HFFc6 (cell line): ENCODE measurements at places on chromosomes 11 and 22. TPM values are rescaled to one million over a fixed set of nuclear protein-coding genes. Genes with fewer than 3 reads are reported as not detected.

- no peak for DNase-seq
These were observed 8.9 kb downstream of the SCN4B start for GRCh38 chr11:118143661-118144185.

- no peak for DNase-seq
These were observed 75.3 kb upstream of the PHOX2A start for GRCh38 chr11:72319261-72319660.

DNA sequence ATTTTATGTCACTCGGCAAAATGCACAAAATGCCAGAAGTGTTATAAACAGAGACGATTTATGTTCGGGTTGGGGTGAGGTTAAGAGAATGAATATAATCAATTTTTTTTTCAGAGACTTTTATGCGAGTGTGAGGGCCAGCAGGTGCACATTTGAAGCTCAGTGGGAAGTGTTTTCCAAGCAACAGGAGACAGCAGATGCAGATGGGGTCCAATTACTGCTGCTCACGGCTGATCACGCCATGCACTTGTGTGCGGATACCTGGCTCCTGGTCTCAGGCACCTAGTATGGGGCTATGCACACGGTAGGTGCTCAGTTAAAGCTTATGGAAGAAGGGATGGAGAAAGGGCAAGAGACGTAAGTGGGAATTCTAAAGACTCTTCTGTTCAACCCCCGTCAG lies 249.1 kb downstream of the MIAT start:
- DNase-seq, result no peak

DNA sequence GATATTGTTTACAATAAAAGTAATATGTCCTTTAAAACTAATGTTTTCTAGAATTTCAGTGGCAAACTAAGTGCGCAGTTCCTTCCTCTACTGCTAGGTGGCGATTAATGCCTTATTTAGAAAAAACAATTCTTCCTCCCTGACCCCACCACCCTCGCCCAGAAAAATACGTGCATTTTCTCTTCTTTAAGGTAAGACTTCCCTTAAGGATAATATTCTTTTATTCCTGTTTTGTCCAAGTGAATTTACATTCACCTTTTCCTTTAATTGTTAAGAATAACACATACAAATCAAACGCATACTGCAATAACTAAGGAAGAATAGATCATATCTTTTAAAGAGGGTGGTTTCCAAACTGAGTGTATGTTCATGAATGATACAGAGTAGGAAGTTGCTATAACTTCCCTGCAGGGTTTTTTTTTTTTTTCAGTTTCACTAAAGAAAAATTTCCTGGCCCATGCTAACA lies 17.0 kb upstream of the PSMA1 start:
- DNase-seq, result peak; percentile 17

- no peak for DNase-seq
These were observed 1.5 kb downstream of the LSP1 start for GRCh38 chr11:1854132-1854948.

DNA sequence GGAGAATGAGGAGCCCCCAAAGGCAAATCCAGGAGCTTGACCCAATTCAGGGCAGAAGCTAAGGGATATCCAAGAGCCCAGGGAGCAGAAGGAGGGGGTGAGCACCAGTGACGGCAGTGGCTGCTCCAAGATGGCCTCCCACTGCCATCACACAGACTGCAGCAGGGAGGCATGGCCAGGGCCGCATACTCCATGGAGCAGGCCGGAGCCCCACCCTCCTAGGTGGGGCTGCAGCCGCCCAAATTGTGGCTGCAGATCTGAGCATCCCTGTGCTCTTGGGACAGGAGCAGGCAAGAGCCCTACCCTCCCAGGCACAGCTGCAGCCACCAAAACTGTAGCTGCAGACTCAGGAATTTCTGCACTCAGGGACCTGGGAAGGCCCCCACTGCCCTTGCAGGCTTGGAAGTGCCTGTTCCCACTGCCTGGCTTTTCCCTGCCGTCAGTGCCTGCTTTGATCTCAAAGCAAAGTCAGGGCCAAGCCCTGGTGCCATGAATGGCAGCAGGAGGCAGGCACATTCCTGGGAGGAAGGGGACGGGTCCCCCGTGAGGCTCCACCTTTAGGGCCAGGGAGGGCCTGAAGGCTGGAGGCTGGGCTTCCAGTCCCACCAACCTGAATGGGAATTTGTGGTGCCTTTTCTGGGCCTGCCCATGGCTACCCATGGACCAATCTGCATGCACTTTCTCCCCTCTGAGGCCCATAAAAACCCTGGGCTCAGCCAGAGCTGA lies 10.3 kb upstream of the WNT7B start:
- DNase-seq, result no peak

- no peak for DNase-seq
These were observed 28.5 kb upstream of the CSNK1E start for GRCh38 chr22:38345782-38346181.

GRCh38 chr11:7500251-7500650 lies 13.5 kb upstream of the PPFIBP2 start:
- DNase-seq, result no peak

The C11orf87 gene
- total RNA-seq, result 0.07 to 0.26 TPM (median 0.07 TPM) in 3 replicates

The TP53I11 gene
- total RNA-seq, result 1.4 to 2.7 TPM (median 2.5 TPM) in 3 replicates

The ARHGEF17 gene
- 97.0 to 115 TPM (median 103 TPM) in 3 replicates for total RNA-seq

The SMIM38 gene
- not detected in 3 replicates for total RNA-seq

The TECTA gene
- 0.16 to 0.40 TPM (median 0.28 TPM) in 3 replicates for total RNA-seq

The MS4A6A gene
- not detected in 3 replicates for total RNA-seq
